Adrenal gland (tissue), 19 donors: ENCODE measurements at places on chromosomes 16 and 17. TPM values are rescaled to one million over a fixed set of nuclear protein-coding genes. Genes with fewer than 3 reads are reported as not detected.
A peak's percentile ranks its signal among the peaks of the same experiment; 100 is the strongest.

- no peak overlapping the region for H3K27ac ChIP-seq
- no peak for DNase-seq
- no peaks in the 10 kb centered on the region for H3K4me1 ChIP-seq
- no peaks in the 10 kb centered on the region for H3K27me3 ChIP-seq
Observed at GRCh38 chr17:41659427-41660212, 29.1 kb upstream of the EIF1 start.

EZH1 gene
- 25.7 TPM for total RNA-seq

DNA sequence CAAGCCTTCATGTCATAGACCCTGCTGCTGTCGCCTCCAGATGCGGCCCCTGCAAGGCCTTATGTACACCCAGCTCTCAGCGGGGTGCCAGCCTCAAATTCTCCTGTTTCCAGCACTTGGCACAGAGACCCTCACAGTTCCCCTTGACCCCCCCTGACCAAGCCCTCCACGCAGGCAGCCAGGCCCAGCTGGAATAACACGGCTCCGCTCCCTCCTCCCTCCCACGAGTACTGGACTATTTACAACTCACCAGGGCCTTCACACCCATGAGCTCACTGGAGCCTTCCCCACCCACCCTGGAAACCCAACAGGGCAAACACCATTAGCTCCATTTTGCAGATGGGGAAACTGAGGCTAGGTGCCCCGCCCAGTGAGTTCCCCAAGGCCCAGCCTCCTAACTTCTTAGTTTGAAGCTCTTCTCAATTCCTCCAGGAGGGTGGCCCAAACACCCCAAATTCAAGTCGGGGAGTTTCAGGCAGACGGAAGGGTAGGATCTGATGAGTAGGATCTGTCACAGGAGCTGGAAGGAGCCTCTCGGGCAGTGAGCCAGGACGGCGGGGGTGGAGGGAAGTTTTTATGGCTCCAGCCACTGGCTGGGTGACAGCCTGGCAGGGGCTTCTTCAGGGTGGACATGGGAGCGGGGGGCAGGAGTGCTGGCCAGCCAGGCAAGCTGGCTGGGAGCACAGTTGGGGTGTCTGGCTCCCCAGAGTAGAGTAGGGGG is 17.5 kb upstream of the DLX4 start:
- no peaks in the 10 kb centered on the region for H3K36me3 ChIP-seq
- no peaks in the 10 kb centered on the region for H3K27me3 ChIP-seq
- H3K4me1 ChIP-seq: peaks cover 30% of the 10 kb centered on the region
- no peak overlapping the region for H3K27ac ChIP-seq
- no peak overlapping the region for H3K4me3 ChIP-seq
- DNase-seq: peak; percentile 58

DNA sequence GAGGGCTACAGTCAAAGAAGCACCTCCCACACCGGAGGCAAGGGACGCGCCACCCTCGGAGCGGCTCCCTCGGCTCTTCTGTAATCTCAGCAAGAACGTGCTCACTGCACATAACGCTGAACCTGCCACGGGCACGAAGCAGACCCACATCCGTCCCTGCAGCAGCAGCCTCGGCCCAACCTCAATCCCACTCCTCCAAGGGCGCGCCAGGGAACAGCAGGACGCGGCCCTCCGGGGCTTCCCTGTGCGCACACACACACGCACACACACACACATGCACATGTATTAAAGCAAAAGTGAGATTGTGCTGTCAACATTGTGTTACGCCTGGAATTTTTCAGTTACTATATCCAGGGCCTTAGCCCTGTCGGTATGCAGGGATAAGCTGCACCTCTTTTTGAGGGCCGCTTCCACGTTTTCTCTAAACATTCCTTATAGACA is 54.0 kb downstream of the TBC1D16 start:
- H3K4me3 ChIP-seq: no peak overlapping the region
- H3K27me3 ChIP-seq: no peaks in the 10 kb centered on the region
- no peak for DNase-seq

KIF18B gene
- 1.6 TPM for total RNA-seq

NUPR1 gene
- 295 TPM for total RNA-seq

DNA sequence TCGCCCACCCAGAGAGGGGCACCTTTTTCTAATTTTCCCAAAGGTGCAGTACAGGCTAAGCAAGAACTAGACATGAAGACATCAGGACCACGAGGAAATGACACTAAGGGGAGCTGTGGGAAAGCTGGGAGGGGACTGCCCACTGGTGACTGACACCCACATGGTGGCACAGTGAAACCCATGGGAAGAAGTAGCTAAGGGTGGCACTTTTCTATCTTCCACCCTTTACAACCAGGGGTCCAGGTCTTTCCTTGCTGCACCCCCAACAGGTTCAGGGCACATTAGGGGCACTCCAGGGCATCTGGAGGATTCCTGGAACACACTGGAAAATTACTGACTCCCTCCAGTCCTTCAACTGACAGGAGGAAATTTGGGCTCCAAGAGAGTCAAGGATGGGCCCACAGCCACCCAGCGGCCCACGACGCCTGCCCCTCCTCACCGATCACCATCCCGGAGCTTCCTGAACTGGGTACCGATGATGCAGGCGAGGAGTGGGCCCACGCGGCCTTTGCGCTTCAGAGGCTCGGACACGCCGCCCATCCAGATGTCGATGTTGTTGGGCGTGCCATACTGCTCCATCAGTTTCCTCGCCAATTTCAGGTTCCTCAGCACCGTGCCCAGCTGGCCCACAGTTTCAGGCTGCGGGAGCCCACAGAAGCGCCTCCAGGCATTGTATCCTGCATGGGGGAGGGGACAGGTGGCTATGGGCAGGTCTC is 9.4 kb downstream of the MPO start:
- DNase-seq: peak; percentile 17
- no peaks in the 10 kb centered on the region for H3K36me3 ChIP-seq
- H3K4me3 ChIP-seq: no peak overlapping the region
- H3K27me3 ChIP-seq: peaks cover 6% of the 10 kb centered on the region

- no peaks in the 10 kb centered on the region for H3K27me3 ChIP-seq
- H3K36me3 ChIP-seq: no peaks in the 10 kb centered on the region
- H3K27ac ChIP-seq: no peak overlapping the region
- no peak overlapping the region for H3K4me3 ChIP-seq
- peaks cover 15% of the 10 kb centered on the region for H3K4me1 ChIP-seq
- peak; percentile 94 for DNase-seq
Observed at GRCh38 chr17:79993390-79994227, 42.1 kb downstream of the TBC1D16 start.
